ENCODE measurements at places on chromosomes 5 and 9. TPM values are rescaled to one million over a fixed set of nuclear protein-coding genes. Genes with fewer than 3 reads are reported as not detected.

The IGFBPL1 gene
- not detected for total RNA-seq

The ZER1 gene
- total RNA-seq: 16.4 TPM

The SPINK6 gene
- total RNA-seq: not detected

The SPACA9 gene
- total RNA-seq: 3.7 TPM

The NEUROG1 gene
- total RNA-seq: not detected

The LCN15 gene
- total RNA-seq: not detected

The JAKMIP2 gene
- total RNA-seq: 0.92 TPM

The TERT gene
- not detected for total RNA-seq

The SHISAL2B gene
- total RNA-seq: not detected

The CNTNAP3 gene
- total RNA-seq: 76.5 TPM

The GABBR2 gene
- total RNA-seq: 0.13 TPM

The PROB1 gene
- total RNA-seq: 0.40 TPM

The LYSMD3 gene
- 13.9 TPM for total RNA-seq

The MYOT gene
- total RNA-seq: not detected

The KLF4 gene
- total RNA-seq: 25.3 TPM

All from aortic smooth muscle cell (primary cell).